ENCODE measurements at places on chromosomes 12 and 14.
A peak's percentile ranks its signal among the peaks of the same experiment; 100 is the strongest.

- no peak for DNase-seq
These were observed 180.2 kb downstream of the CRADD start for GRCh38 chr12:93857279-93857938.

GRCh38 chr14:20416223-20416622 lies 2.9 kb upstream of the TEP1 start:
- no peak for DNase-seq

DNA sequence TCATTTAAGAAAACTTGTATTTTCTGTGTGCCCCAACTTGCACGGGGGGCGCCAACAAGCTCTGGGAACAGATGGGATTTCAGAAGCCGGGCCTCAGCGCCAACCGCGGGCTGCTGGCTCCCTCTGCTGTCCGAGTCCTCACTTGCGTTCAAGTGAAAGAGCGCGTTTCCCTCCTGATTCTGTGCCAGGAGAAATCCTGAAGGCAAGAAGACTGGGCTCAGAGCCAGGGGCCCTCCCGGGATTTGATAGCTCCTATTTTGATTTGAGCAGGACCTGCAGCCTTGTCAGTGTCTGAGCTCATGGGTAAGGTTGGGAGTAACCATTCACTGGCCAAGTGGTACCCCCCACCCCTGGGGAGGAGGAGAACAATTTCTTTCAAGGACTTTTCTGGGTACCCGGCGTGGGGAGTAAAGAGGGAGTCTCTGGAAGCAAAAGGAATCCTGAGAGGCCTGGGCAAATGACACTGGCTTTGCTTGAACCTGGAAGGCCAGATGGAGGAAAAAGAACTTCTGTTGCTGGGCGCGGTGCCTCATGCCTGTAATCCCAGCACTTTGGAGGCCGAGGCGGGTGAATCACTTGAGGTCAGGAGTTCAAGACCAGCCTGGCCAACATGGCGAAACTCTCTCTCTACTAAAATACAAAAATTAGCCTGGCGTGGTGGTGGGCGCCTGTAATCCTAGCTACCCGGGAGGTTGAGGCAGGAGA lies 179.0 kb upstream of the RGS6 start:
- peak; percentile 88 for DNase-seq

DNA sequence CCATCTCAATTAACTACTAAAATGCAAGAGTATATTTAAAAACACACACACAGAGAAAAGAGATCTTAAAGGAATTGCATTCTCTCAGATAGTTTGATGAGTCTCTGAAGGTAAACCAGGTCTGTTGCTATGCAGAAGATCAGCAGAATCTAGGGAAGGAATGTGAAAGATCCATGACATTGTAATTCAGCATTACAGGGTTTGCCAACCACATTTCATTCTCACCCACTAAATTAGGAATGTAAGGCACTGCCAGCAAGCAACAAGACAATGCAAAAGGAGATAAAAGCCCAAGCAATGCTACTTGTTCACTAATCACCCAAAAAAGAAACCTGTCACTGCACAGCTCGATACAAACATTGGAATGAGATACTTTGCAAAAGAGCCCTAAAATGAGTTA lies 106.3 kb downstream of the LRIG3 start:
- no peak for DNase-seq

GRCh38 chr14:43898687-43899086 lies 608.4 kb downstream of the FSCB start:
- no peak for DNase-seq

GRCh38 chr12:78870539-78870938 lies 6.0 kb downstream of the SYT1 start:
- peak; percentile 35 for DNase-seq

- no peak for DNase-seq
These were observed 121.9 kb downstream of the CAND1 start for GRCh38 chr12:67391034-67391433.

- DNase-seq: no peak
These were observed 80.3 kb downstream of the WDR20 start for GRCh38 chr14:102220031-102220430.

DNA sequence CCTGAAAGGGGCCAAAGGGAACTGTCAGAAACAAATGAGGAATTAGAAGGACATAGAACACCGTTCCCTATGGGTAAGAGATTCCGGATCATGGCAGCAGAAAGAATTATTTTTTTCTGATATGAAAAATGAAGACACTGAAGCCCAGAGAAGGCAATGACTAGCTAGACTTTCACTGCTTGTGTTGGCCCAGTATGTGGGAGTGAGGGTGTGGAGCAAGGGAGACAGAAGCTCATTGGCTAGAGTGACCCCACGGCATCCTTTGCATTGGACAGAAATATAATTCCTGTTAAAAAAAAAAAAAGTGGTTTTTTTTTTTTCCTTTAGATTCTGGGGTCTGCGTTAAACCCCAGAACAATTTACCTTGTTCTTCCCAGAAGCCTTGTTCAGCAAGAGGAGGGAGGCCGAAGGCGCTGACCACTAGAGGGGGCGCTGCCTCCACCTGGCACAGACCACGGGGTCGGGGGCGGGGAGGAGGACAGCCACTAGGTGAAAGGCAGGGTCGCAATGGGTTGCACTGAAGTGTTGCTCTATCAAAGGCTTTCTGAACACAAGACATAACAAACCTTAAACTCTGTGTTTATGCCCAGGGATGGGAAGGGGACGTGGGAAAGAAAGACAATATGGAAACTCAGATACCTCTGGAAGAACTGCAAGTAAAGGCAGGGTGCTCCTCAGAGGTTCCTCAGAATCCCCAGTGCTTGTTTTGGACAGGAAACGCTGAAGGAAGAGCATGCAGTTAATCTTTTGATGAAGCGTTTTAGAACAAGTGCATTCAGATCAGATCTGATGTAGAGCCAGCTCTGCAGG lies 156.8 kb downstream of the KCNA5 start:
- DNase-seq: peak; percentile 77

DNA sequence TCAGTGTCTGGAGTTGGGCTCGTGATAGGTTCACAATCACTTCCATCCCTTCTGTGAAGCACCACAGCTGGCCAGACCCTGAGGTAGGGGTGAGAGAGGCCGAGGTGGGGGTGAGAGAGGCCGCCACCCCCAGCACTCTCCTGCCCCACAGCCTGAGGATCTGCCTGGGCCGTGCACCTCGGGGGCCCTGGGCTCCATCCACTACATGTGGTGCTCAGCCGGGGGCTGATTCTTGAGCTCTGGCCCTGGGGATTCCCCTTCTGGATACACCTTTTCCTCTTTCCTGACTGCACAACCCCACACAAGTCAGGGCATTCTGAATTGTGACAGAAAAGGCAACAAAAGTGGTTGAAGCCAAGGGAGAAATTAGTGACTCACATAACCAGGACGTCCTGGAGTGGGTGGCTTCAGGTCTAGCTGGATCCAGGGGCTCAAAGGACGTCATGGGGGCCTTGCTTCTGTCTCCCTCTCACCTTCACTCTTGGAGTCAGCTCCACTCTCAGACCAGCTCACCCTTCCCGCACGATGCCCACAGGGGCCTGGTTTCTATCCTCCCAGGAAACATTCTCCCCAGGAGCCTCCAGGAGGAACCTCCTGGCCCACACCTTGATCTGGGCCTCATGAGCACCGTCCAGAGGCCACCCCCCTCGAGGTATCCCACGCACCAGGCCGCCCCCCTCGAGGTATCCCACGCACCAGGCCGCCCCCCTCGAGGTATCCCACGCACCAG lies 12.1 kb upstream of the FBRSL1 start:
- DNase-seq: no peak

GRCh38 chr14:89349171-89350008 lies 67.6 kb downstream of the FOXN3 start:
- DNase-seq: peak; percentile 96

- DNase-seq: no peak
These were observed 44.7 kb upstream of the SINHCAF start for GRCh38 chr12:31370531-31371255.

GRCh38 chr12:47097276-47097896 lies 17.6 kb upstream of the AMIGO2 start:
- no peak for DNase-seq

DNA sequence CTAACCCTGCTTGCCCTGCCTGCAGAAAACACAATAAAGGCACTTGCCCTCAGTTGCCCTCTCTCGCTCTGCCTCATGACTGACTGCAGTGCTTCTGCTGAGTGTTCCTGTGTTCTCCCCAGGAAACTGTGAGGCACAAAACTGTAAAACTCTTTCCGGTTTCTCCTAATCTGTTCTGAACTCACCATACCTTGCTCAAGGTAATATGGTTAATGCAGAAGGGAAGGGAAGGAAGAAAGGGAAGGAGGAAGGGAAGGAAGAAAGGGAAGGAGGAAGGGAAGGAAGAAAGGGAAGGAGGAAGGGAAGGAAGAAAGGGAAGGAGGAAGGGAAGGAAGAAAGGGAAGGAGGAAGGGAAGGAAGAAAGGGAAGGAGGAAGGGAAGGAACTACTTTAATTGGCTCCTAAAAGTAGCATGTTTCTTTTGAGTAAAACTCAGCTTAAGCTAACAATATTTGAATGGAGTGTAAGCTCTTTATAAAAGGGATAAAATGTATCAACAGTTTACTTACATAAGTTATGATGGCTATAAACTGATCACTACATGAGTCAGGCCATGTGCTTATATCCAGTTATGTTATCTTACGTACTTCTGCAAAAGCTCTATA lies 334.0 kb upstream of the CLEC14A start:
- no peak for DNase-seq

- no peak for DNase-seq
These were observed 77.3 kb downstream of the IRF2BPL start for GRCh38 chr14:76951166-76951565.

DNA sequence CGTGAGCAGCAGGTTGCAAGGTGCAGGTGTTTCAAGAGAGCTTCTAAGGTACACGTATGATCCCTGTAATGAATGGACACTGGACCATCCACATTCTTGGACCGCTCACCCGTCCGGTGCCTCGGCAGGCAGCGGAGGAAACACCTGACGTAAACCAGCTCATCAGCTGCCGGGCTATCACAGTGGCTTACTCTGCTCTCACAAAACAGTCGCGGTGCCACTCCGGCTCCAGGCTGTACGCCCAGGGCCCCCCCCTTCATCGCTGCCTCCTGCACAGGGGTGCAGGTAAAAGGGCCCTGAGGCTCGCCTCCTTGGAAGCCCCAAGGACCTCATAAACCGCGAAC lies 436 bp downstream of the VPS33A start:
- DNase-seq: peak; percentile 50

GRCh38 chr12:119369907-119370546 lies 35.5 kb downstream of the CCDC60 start:
- DNase-seq: peak; percentile 86

GRCh38 chr14:56120091-56120691 lies 2.0 kb downstream of the PELI2 start:
- peak; percentile 55 for DNase-seq

DNA sequence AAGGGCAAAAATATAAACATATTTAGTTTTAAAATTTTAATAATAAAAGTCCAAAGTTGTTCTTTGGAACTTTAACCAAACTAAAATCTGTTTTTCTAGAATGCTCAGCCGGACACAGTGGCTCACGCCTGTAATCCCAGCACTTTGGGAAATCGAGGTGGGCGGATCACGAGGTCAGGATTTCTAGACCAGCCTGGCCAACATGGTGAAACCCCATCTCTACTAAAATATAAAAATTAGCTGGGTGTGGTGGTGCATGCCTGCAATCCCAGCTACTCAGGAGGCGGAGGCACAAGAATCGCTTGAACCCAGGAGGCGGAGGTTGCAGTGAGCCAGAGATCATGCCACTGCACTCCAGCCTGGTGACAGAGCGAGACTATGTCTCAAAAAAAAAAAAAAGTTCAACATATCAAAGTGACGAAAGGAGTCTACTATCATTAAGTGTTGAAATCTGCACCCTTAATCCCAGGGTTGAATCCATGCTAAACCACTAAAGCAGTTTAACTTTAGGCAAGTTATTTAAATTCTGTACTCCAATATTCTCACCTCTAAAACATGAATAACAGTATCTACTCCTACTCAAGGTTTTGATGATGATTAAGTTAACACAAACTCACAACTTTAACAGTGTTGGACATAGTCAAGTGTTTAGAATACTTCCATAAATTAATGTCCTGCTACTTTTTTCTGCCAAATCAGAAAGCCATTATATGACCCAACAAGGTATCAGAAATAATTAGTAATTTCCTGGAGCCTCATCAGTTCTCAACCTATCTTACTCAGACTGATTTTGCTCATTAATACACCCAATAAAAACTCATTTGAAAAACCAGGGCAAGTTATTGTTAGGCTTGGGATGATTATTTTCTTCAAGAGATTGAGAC lies 11.0 kb downstream of the HNRNPC start:
- DNase-seq: no peak

GRCh38 chr12:58396239-58396638 lies 454.9 kb downstream of the ATP23 start:
- no peak for DNase-seq

- no peak for DNase-seq
These were observed 33.4 kb upstream of the VSX2 start for GRCh38 chr14:74205882-74206281.

DNA sequence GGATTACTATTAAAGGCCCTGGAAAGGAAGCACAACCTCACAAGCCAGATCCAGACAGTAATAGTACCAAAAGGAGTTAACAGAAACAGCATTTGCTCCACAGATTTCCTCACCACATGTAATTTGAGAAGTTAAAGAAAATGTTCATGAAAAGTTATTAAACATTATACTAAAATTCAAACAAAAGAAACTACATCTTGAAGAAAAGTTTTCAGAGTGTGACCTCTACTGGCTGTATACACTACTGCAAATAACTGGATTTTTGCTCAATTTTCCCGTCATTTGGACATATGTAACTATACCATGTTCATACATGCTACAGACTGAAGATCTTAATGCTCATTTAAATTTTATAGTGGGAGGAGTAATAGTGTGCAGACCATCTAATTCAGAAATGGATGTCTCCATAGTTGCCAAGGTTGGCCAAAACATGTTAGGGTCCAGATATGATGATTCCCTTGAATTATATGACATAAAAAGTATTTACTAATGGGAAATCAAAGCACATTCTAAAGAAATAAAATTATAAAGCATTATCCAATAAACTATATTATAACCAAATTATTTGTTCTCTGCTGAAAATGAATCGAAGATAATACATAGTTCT lies 5.6 kb downstream of the KRR1 start:
- peak; percentile 15 for DNase-seq

GRCh38 chr12:52581066-52581465 lies 7.4 kb upstream of the KRT74 start:
- no peak for DNase-seq

DNA sequence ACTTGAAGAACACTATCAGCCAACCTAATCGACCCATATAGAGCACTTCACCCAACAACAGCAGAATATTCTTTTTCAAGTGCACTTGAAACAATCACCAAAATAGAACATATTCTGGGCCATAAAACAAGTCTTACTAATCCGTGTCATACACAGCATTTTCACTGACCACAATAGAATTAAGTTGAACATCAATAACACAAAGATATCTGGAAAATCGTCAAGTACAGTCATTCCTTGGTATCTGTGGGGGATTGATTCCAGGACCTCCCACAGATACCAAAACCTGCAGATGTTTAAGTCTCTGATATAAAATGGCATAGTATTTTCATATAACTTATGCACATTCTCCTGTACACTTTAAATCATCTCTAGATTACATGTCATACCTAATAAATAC lies 295.7 kb downstream of the BCL11B start:
- DNase-seq: no peak

DNA sequence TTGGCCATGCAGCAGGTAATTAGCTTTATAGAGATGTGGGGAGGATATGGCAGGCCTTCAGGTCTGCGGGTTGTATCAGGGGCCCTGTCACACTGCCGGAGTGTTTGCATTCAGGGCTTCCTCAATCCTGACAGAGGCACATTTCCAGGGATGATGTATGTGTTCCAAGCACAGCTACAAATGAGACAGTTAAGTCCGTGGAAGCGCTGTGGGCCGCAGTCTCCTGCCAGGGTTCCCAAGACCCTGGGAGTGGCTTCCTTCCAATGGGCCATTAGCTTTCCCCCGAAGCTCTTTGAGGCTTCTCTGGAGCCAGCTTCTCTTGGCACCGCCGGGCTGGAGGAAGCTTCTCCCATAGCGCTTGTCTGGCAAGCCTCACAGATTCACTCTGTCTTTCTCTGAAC lies 1524.7 kb upstream of the TMEM132C start:
- DNase-seq: no peak
